Activated T-cell treated with anti-CD3 and anti-CD28 coated beads, Interleukin-2, amount 50 U/mL, for 24 hours (primary cell): ENCODE measurements at places on chromosomes 13 and 19.
A peak's percentile ranks its signal among the peaks of the same experiment; 100 is the strongest.

DNA sequence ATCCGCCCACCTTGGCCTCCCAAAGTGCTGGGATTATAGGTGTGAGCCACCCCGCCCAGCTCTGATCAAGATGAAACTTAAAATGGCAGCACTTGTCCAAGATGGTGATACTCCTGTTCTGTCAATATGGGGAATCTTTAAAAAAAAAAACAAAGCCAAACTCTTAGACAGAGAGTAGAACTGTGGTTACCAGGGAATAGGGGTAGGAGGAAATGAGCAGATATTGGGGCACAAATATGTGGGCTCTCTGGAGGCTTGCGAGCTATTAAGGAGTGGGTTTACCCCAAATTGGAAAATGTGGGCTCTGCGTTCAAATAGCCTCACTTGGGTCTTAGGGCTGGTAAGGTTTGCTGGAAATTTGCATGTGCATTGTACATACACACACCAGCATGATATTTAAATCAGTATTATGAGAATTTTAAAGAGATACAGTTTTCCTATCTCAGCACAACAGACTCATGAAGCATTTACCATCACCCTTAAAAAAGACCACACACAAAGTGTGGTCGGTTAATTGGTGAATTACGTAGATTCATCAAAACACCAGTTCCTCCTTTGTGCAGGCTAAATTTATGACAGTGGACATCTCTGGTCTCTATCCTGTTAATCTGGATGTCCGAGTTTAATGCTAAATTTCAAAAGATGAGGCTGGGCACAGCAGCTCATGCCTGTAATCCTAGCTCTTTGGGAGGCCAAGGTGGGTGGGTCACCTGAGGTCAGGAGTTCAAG lies 11.3 kb downstream of the CD70 start:
- H3K4me1 ChIP-seq = no peaks in the 10 kb centered on the region
- DNase-seq = no peak
- no peaks in the 10 kb centered on the region for H3K27me3 ChIP-seq
- no peaks in the 10 kb centered on the region for H3K36me3 ChIP-seq

GRCh38 chr13:114140906-114141250 lies 8.5 kb upstream of the RASA3 start:
- no peaks in the 10 kb centered on the region for H3K27me3 ChIP-seq
- H3K4me1 ChIP-seq = peaks cover 18% of the 10 kb centered on the region
- no peak overlapping the region for H3K4me3 ChIP-seq
- no peak overlapping the region for H3K27ac ChIP-seq
- DNase-seq = no peak

DNA sequence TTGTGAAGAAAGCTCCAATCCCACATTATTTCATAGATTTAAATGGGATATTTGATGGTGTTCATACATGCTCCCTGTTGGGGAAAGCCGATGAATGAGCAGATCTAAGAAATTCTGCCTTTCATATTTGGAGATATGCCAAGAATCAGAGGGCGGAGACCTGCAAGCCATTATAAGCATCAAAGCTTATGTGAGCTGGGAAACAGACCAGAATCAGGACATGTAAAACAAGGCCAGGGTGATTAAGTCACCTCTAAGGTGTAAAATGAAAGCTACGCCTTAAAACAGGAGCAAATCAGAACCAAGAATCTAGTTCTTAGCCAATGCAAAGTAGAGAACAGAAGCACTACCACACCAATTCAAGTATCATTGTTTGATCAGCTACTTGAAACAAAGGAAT lies 392.4 kb downstream of the DCT start:
- no peak overlapping the region for H3K4me3 ChIP-seq
- DNase-seq = no peak
- H3K27ac ChIP-seq = no peak overlapping the region

GRCh38 chr19:19597809-19598306 lies 20.6 kb downstream of the PBX4 start:
- H3K36me3 ChIP-seq = peaks cover 53% of the 10 kb centered on the region
- peaks cover 80% of the 10 kb centered on the region for H3K4me1 ChIP-seq
- H3K27me3 ChIP-seq = no peaks in the 10 kb centered on the region
- H3K27ac ChIP-seq = peak overlapping the region; percentile 100

DNA sequence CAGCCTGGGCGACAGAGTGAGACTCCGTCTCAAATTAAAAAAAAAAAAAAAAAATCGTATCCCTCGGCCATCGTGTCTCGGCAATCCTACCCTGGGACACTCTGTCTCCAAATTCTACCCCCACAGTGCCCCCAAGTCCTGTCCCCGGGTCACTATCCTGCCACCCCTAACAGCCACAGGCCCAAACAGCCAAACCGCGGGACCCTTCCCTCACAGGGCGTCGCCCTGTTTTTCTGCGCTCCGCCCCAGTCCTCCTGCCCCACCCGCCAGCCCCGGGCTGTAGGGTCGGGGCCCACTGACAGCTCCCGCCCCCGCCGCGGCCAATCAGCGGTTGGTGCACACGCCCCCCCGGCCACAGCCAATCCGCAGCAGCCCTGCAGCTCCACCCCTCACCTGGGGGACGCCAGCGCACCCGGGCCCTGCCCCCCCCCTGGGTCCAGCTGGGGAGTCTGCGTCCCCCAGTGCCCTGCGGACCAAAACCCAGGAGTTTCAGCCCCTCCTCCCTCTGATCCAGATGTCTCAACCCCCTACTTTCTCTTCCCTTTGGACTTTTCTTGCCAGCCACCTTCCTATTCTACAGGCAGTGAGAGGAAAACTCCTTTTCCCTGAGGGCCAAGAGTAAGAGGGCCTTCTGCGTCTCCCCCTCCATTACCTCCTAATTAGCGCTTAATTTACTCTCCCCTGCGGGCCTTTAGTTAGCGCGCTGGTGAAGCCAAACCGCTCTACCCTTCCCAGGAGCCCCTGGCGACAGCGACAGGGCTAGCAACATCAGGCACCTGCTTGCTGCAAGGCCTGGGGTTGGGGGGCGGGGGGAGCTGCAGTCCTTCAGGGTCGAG lies 1.5 kb upstream of the BCAT2 start:
- peak overlapping the region; percentile 75 for H3K4me3 ChIP-seq
- peak; percentile 76 for DNase-seq
- H3K27me3 ChIP-seq = no peaks in the 10 kb centered on the region
- H3K27ac ChIP-seq = peak overlapping the region; percentile 81
- peaks cover 15% of the 10 kb centered on the region for H3K36me3 ChIP-seq
- peaks cover 28% of the 10 kb centered on the region for H3K4me1 ChIP-seq

GRCh38 chr19:5035793-5036697 lies 67.1 kb downstream of the KDM4B start:
- H3K27ac ChIP-seq = no peak overlapping the region
- H3K4me1 ChIP-seq = peaks cover 6% of the 10 kb centered on the region
- peaks cover 37% of the 10 kb centered on the region for H3K36me3 ChIP-seq
- no peaks in the 10 kb centered on the region for H3K27me3 ChIP-seq
- H3K4me3 ChIP-seq = no peak overlapping the region

DNA sequence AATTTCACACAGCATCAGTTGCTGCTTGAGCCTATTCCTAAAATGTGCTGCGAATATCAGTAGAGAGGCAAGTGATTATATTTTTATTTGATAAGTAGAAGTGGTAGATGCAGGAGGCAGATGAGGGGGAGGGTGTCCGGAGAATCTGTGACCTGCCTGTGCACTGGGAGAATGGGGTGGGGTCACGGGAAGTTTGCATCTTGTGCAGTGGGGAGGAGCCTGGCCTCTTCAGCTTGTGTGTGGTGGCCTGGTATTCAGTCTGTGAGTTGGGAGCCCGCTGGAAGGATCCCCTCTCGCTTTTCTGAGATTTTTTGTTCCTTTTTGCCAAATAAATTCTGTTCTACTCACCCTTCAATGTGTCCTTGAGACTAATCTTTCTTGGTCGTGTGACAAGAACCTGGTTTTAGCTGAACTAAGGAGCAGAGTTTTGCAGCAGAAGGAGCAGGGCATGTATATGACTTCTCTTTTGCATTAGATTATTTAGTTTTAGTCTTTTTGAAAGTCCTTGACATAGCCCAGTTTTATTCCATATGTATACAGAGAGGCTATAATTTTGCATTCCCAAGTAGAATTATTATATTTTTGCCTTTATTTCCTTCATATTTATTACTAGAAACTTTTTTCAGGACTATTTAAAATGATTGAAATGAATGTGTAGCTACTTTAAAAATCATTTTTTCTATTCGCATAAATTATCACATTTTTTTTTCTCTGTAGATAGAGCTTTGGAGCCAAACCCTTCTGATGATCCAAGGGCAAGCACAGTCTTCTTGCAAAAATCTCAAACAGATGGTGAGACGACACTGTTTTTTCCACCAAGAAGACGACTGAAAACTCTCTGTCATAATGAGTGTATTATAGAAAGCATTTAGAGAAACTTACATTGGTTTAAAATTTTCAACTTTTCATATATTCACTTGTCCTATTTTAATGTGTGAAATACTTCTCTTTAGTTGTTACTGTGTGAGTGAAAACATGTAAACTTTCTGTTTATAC lies 1257.2 kb downstream of the UQCRFS1 start:
- no peaks in the 10 kb centered on the region for H3K36me3 ChIP-seq
- H3K27ac ChIP-seq = no peak overlapping the region
- H3K4me3 ChIP-seq = no peak overlapping the region
- no peak for DNase-seq
- no peaks in the 10 kb centered on the region for H3K4me1 ChIP-seq

DNA sequence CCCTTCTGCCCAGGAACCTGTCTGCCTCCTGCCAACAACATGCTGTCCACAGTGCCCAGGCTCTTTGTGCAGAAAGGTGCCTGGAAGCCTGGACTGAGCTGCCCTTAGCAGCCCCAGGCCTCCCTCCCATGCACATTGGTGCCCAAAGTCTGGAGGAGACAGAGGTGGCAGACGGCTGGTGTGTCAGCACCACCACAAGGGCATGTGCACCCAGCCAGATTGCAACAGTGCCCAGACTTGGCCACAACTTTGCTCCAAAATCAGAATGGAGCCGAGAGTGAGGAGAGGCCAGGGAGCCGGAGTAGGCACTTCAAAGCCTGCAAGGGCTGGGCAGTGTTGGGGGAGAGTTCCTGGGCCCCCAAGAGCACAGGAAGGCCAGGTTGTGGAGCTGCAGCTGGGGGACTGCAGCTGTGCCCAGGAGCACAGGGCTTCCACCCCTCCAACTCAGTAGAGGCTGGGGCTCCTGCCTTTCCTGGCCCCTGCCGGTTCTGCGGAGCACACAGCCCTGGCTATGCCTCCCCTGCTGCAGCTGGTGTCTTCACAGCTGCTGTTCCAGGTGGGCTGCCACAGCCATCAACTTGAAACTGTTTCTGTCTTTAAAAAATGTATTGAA lies 1255.8 kb downstream of the SLITRK5 start:
- H3K36me3 ChIP-seq = no peaks in the 10 kb centered on the region
- H3K27me3 ChIP-seq = no peaks in the 10 kb centered on the region
- H3K4me1 ChIP-seq = peaks cover 5% of the 10 kb centered on the region
- H3K4me3 ChIP-seq = no peak overlapping the region
- no peak overlapping the region for H3K27ac ChIP-seq

GRCh38 chr19:13689085-13689484 lies 75.2 kb upstream of the MRI1 start:
- H3K36me3 ChIP-seq = no peaks in the 10 kb centered on the region
- H3K4me3 ChIP-seq = no peak overlapping the region
- no peak for DNase-seq

DNA sequence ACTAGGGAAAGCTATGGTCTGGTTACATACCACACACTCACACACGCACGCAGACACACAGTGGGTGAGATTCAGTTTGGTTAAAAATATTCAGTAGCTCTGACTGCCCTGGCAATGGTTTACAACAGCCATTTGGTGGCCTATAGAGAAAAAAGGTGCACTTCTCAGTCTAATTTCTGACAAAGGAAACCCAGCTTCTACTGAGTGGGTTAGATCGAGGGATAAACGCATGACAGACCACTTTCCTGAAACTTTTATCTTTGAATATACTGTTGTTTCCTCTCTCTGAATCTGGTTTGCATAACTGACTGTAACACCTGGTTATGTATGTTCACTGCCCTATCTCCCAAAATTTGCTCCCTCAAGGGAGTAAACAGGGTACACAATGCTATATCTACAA lies 2.5 kb downstream of the LIG4 start:
- peaks cover 67% of the 10 kb centered on the region for H3K36me3 ChIP-seq
- no peak overlapping the region for H3K4me3 ChIP-seq
- H3K4me1 ChIP-seq = peaks cover 29% of the 10 kb centered on the region
- H3K27me3 ChIP-seq = no peaks in the 10 kb centered on the region

DNA sequence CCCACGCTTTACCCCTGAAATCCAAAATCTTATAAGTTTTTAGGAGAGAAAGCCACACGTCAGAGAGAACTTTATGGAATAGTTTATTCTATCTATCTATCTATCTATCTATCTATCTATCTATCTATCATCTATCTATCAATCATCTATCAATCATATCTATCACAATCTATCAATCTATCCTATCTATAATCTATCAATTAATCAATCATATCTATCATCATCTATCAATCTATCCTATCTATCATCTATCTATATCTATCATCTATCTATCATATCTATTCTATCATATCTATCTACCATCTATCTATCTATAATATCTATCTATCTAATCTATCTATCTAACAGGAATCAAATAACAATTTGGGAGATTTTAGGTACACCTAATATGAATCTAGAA lies 115.1 kb downstream of the FGF9 start:
- H3K27ac ChIP-seq = no peak overlapping the region
- DNase-seq = no peak

- no peak for DNase-seq
- peaks cover 84% of the 10 kb centered on the region for H3K4me1 ChIP-seq
- no peak overlapping the region for H3K27ac ChIP-seq
- H3K36me3 ChIP-seq = peaks cover 15% of the 10 kb centered on the region
These were observed 8.0 kb downstream of the LPAR6 start for GRCh38 chr13:48404952-48405351.

DNA sequence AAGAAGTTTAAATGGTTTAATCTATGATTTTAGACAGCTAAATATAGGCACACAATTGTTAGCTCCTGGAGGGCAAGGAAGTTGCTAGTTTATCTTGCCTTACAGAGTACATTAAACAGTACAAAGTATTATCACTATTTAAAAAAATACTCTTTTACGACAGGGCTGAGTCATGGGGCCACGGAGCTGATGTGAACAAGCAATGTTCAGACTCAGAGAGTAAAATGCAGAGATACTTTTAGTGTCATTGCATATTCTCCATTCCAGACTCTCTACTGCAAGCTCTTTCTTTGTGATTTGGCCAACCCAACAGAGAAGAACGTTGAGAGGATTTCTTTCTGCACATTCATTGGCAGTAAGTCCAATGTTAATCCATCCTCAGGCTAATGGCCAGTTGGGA lies 352.4 kb downstream of the SPRY2 start:
- no peak overlapping the region for H3K27ac ChIP-seq
- no peak overlapping the region for H3K4me3 ChIP-seq
- no peak for DNase-seq
- H3K36me3 ChIP-seq = no peaks in the 10 kb centered on the region
